EH (cell line): ENCODE measurements at places on chromosomes 2 and 18.

DNA sequence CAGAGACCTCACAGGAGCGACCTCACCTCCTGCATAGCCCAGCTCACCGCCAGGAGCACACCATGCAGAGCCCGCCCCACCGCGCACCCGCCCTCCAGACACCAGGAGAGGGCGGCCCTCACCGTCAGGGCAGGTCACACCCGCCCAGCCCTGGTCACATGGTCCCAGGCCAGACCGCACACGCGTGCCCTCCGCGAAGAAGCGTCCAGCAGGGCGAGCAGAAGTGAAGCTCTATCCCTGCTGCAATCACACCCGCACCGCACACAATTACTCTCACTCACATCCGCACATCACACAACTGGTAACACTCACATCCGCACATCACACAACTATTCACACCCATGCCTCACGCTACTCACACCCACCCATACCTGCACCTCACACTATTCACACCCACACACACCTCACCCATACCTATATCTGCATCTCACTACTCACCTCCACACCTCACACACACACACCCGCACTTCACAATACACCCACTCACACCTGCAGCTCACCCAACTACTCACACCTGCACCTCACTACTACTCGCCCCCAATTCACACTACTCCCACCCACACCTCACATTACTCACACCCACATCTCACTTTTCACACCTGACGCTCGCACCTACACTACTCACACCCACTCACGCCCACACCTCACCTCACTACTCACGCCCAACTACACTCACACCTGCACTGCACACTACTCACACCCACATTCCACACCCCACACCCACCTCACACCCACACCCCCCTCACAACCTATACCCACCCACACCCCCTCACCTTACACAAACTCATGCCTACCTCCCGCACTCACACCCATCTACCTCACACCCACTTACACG lies 242.0 kb downstream of the HDAC4 start:
- no peak for DNase-seq

GRCh38 chr2:74074487-74074886 lies 73.2 kb downstream of the BOLA3 start:
- no peak for DNase-seq

GRCh38 chr2:202376460-202377206 lies 506 bp downstream of the BMPR2 start:
- peak; percentile 59 for DNase-seq

DNA sequence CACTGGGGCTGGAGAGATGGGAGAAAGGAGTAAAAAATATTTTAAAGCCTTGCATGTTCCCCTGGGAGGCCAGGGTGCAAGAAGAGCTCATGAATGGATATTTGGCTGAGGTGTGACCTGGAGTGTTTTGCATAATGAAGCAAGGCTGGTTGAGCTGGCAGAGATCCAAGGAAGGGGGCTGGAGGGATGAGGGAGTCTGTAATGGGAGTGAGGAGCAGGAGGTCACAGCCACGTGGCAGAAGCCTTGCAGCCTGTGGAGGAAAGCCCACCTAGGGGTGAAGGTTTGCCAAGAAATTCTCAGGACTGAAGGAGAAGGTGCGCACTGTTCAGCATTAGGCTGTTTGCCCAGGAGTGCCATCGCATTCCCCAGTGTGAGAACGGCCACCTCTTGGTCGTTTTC lies 40.3 kb upstream of the ATP8B1 start:
- DNase-seq = no peak

- no peak for DNase-seq
These were observed 64.2 kb downstream of the TMEM17 start for GRCh38 chr2:62441824-62442223.

GRCh38 chr2:236394571-236394970 lies 130.4 kb upstream of the ASB18 start:
- DNase-seq = no peak

DNA sequence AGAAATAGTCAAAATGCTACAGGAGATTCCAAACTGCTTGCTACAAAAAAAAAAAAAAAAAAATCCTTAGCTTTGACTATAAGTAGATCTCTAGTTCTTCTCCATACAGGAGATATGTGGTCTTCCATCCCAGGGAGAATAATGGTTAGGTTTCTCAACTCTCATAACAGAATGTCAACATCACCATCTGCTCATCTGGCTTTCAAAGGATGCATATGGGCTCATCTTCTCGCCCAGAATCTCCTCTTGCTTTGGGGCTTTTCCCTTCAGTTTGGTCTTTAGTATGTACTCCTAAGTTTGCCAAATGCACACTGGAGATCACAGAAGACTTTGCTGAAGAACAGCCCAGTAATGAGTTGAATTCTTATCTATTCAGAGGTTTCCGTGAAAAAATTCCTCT lies 240.7 kb downstream of the NRXN1 start:
- no peak for DNase-seq

- no peak for DNase-seq
These were observed 147.1 kb downstream of the NOL4 start for GRCh38 chr18:34077599-34077998.

DNA sequence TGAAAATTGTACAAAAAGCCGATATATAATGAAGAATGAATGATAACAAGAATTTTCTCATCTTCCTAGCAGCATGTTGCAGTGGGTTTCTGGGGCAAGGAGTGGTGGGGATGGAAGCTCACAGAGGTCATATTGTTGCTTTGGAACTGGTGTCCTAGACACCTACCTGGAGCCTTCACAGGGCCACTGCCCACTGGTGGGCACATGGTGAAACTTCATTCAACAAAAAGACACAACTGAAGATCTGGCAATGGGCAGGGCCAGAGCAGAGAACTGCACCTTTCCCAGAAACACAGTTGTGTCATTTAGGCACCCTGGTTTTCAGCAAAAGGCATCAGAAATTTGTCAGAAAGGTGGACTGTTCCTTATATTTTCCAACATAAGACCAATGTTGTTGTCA lies 115.3 kb downstream of the FHOD3 start:
- DNase-seq = peak; percentile 46
